WERI-Rb-1 (cell line): ENCODE measurements at places on chromosomes 7 and 10.

DNA sequence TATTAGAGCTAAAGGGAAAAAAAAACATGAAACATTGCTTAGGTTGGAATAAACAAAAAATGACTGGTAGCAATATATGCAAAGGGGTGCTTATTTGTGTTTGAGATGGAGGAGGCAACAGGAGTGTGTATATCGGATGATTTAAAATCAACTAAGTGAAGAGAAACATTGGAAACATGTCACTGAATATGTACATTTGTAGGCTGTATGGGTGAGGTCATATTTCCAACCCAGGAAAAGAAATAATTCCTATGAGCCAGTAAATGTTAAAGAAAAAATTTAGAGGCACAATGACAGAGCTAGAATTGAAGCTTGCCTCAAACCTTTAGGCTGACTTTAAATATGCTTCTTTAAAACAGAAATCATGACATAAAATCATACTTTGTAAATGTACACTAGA, 709.0 kb upstream of the SEMA3D start:
- DNase-seq = no peak

GRCh38 chr7:71486856-71487628, 355.1 kb downstream of the GALNT17 start:
- no peak for DNase-seq

DNA sequence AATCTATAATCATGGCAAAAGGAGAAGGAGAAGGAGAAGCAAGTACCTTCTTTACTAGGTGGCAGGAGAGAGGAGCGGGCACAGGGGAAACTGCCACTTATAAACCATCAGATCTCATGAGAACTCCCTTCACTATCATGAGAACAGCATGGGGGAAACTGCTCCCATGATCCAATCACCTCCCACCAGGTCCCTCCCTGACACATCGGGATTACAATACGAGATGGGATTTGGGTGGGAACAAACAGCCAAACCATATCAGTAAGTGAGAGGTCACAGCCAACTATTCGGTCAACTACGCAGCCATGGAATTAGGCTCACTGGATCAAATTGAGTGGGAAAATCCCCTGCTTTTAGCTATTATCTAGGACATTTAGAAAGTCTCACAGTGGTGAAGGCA, 54.2 kb upstream of the STEAP1B start:
- DNase-seq = no peak

DNA sequence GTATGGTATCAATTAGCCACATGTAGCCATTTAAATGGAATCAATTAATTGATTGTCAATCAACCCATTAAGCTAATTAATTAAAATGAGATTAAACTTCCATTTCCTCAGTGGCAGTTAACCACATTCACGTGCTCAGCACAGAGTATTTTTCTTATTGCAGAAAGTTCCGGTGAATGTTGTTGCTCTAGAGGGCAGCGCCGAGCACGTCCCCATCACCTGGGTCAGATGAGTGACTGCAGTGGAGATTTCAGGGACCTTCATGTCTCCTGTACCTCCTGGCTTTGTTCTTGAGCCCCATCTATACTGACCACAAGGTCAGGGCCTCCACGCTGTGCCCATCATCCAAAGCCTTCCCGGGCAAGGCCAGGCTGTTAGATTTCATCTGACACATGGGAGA, 168.8 kb upstream of the MKI67 start:
- no peak for DNase-seq

- no peak for DNase-seq
Measured at GRCh38 chr7:84803979-84804378, 382.9 kb downstream of the SEMA3D start.

DNA sequence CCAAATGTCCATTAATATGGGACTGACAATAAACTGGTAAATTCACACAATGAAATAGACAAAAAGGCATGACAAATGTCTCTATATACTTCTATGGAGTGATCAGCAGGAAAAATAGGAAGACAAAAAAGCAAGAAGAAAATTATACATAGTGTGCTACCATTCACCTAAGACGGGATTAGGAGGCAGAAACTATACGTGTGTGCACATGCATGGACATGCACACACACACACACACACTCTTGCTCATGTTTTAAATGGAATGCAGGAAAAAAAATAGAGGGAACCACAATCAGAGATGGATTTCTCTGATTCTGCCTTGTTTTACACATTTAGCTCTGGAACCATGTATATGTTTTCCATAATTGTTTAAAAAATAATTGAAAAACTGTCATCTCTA, 119.0 kb downstream of the ZFAND4 start:
- no peak for DNase-seq

- no peak for DNase-seq
Measured at GRCh38 chr7:42689626-42690025, 222.2 kb downstream of the C7orf25 start.

GRCh38 chr10:71727738-71728737, 8.5 kb upstream of the C10orf105 start:
- peak; percentile 79 for DNase-seq

GRCh38 chr7:45089341-45089891, 647 bp upstream of the NACAD start:
- peak; percentile 85 for DNase-seq

DNA sequence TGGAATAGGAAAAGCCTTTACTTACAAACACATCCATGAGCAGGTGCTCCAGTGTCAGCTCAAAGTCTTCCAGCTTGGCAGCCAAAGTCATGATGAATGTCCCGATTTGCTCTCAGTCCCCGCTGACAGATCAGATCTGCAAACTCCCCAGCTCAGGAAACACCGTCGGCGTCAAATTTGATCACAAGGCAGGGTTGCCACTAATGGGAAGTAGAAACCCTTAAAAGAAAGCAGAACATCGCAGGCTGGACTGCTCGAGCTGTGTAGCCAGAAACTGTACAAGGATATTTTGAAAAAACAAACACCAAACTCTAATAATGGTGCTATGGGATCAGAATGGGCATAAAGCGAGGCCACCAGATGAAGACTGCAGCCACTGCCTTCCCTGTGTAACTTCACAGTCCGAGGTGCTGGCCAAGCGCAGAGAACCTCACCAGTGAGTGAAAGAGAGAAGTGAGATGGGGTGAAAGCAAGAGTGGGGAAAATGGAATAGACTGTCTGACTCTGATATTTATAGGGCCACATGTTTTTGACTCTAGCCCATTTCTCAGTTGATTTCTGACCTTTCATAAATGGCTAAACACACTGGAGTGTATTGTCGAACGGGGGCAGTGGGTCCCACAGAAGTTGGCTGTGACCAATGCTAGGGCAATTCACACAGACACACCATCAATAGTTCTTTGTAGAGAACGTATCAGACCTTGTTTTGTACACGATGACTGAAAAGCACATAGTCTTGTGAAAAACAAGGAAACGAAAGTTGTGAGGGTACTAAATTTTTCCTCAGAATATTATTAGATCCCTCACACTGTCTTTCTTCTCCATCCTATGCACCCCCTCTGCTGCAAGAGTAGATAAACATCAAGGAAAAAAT, 306.2 kb downstream of the FRMD4A start:
- no peak for DNase-seq

DNA sequence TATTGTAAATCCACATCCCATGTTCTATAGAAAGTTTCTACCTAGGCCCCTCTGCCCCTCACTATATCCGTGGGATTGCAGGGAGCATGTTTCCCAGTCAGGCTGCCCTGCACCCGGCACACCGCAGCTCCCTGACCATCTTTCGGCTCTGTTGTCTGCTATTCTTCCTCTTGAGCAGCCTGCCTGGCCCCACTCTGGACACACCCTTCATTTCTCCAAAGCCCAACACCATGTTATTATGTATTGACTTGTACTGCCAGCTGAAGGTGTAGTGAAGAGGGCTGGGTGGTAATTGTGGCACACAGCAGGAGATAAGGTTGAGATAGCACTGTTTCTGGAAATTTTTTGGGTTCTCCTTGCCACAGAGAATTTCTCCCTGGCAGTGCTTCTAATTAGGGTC, 9.8 kb downstream of the LRMDA start:
- DNase-seq = no peak

DNA sequence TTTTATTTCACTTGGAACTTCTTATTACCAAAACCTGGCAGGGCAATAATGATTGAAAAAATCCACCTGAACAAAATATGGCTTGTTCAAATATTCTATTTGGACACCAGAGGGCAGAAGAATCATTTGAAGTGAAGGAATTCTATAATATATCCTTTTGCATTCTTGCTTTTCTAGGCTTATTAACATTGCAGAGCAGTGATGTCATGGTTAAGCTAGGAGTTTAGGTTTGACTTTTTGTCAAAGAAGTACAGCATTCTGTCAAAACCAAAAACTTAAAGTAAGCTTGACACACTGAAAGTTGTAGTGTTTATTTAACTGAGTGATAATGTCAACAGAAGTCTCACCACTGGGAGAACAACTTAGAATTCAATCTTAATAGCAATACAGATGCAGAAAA, 156.0 kb downstream of the SEMA3D start:
- DNase-seq = no peak

- DNase-seq = no peak
Measured at GRCh38 chr7:35754741-35755140, 46.1 kb upstream of the SEPTIN7 start.

DNA sequence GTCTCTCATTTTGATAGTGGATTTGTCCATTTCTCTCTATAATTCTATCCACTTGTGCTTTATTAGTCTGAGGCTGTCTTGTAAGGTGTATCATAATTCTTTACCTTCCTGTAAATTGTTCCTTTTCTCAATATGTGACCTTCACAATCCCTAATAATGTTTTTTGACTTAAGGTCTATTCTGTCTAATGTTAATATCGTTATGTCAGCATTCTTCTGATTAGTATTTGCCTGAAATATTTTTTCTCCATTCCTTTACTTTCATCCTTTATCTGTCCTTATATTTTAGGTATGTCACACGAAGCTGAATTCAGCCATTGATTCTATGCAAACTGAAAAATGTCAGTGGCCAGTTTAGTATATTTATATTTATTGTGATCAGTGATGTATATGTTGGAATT, 99.8 kb downstream of the HBP1 start:
- DNase-seq = no peak

GRCh38 chr7:159136013-159136412, 8.7 kb downstream of the VIPR2 start:
- DNase-seq = no peak

GRCh38 chr7:121164247-121164646, 164.6 kb upstream of the WNT16 start:
- no peak for DNase-seq

DNA sequence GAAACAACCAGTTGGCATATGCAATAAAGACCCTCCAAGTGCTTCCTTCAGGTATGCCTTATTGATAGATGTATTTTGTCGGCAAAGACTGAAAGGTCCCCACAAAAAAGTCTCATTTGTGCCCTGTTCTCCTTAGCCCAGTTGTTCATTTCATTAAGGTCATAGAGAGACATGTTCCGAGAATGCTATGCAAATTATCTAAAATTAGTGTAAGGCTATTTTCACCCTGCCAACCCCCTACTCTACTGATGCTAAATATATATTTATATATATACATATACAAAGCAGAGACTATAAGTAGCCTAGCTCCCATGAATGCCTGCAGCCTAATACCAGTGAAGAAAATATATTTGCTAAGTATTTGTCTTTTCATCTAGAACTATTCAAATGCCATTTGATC, 96.7 kb upstream of the ADO start:
- no peak for DNase-seq

DNA sequence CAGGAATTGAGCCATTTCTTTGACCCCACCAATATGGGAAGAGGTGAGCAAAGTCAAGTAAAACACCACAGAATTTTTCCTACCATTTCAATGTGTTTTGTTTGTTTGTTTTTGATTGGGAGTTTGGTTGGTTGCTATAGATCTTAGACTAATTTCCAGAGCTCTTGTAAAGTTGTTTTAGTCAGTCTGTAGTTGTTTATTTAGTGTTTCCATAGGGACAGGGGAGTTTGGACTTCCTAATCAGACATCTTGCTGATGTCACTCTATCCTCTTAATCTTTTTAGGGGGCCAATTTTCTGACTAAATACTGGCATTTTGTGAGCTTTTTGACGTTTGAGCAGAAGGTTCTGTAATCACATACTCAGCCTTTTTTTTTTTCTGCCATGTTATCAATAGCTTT, 266.9 kb downstream of the ABCA13 start:
- DNase-seq = no peak

DNA sequence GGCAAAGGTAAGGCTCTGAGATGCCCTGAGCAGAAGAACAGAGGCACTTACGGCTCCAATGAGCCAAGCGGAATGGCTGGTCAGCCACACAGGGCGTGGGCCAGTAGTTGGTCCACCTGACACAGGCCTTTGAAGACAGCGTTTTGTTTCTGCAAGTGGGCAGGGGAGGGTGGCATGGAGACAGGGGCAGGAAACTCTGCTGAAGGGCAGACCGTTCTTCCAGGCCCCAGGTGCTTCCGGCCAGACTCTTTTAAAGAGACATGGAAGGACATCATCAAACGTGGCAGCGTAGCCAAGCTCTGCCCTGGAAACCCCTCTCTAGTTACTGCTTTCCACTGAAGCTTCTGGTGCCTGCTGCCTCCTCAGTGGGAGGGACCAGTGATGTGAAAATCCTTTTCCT, 77.5 kb upstream of the KMT2E start:
- DNase-seq = no peak

DNA sequence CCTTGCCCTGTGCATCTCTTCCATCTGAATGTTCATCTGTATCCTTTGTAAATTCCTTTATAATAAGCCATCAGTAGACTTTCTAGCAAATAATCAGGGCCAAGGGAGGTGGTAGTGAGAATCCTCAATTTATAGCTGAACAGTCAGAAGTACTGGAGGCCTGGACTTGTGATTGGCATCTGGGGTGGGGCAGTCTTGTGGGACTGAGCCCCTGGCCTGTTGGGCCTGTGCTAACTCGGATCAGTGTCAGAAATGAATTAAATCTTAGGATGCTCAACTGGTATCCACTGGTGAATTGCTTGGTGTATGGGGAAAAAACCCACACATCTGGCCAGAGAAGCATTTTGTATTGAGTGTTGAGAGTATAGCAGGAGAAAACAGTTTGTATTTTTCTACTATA, 481.8 kb downstream of the GLRX3 start:
- DNase-seq = no peak

DNA sequence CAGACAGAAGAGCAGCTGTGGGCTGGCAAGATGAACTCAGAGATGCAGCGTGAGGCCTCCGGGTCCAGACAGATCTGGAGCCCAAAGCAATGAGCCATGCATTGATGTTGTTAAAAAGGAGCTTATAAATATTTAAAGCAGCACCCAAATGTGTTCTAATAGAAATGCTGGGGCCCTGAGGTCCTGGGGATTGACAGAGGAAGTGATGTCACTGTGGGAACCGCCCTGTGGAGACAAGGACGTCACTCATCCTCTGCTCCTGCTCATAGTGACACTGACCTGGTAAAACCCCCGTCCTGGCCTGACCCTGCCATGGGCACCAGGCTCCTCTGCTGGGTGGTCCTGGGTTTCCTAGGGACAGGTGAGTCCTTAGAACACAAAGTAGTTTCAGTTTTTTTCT, 197.0 kb upstream of the PRSS58 start:
- DNase-seq = no peak

- no peak for DNase-seq
Measured at GRCh38 chr7:12687718-12688171, 312 bp downstream of the ARL4A start.

- DNase-seq = no peak
Measured at GRCh38 chr7:105224884-105225651, 163.7 kb downstream of the SRPK2 start.

- DNase-seq = peak; percentile 61
Measured at GRCh38 chr7:25726170-25726780, 425.7 kb upstream of the NFE2L3 start.
